ENCODE measurements at places on chromosomes 13 and 19. TPM values are rescaled to one million over a fixed set of nuclear protein-coding genes. Genes with fewer than 3 reads are reported as not detected.
A peak's percentile ranks its signal among the peaks of the same experiment; 100 is the strongest.

GRCh38 chr19:43313711-43314495 lies 39.6 kb upstream of the CD177 start:
- no peak for DNase-seq

DNA sequence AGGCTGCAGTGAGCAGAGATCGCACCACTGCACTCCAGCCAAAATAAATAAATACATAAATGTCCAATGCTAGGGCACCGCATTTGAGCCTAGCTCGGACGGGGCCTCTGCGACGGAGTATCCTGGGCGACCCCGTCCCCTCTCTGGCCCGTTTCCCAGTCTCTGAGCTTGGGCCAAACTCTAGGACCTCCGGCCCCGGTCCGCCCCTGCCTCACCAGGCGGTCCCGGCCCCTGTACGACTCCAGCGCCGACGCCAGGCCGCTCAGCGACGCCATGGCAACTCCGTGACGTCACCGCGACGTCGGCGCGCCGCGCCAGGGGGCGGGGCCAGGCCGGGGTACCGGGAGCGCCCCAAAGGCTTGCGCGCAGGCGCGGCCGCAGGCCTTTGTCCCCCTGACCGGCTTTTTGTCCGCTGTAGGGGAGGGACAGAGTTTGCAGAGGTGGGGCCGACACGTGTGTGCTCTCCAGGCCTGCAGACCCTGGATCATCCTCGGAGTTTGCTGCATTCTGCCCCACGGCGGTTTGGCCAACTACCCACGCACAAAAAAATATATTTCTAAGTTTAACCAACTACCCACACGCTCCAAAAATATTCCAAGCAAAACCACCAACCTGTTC lies at the start of gene PEX11G:
PEX11G (minus strand) TSS at position 300 of the 618 bp plus-strand sequence; CDS start at position 275, 25 bp downstream.
- DNase-seq = peak; percentile 79

The C1QTNF9B gene
- 0.20 TPM for total RNA-seq

GRCh38 chr13:107461751-107462150 lies 753.6 kb downstream of the LIG4 start:
- DNase-seq = no peak

- DNase-seq = no peak
Measured at GRCh38 chr13:99227909-99228688, 27.4 kb downstream of the UBAC2 start.

The ZNF83 gene
- 78.2 TPM for total RNA-seq

DNA sequence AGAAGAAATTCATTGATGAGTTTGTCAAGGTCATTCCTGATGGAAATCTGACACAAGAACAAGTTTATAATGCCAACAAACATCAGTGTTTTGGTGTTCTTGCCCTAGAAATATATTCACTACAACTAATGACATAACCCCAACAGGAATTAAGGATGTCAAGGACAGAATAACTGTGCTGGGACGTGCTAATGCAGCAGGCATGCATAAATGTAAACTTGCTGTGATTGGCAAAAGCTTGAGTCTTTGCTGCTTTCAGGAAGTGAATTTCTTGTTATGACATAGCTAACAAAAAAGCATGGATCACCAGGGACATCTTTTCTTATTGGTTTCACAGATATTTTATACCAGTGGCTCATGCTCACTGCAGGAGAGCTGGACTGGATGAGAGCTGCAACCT lies 144.6 kb downstream of the KCTD12 start:
- no peak for DNase-seq

- no peak for DNase-seq
Measured at GRCh38 chr13:33639626-33640080, 178.3 kb upstream of the RFC3 start.

DNA sequence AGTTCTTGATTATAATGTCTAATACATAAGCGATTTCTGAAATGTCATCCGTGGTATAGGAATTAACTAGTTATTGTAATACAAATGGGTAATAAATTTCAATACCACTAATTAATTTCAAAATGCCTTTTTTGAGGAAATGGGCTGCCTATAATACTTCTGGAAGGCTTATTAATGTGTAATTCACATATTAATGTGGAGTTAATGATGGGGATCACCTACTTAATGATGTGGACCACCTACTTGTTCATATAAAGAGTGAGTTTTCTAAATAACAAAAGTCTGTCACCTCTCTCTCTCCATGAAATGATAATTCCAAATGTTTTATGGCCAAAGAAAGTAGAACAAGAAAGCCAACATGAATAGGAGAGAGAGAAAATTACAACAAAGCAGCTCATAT lies 913.8 kb upstream of the GPC6 start:
- DNase-seq = no peak

- no peak for DNase-seq
Measured at GRCh38 chr13:43074824-43075510, 51.6 kb downstream of the DNAJC15 start.

GRCh38 chr19:3987619-3988371 lies 2.5 kb upstream of the EEF2 start:
- DNase-seq = peak; percentile 77

- peak; percentile 10 for DNase-seq
Measured at GRCh38 chr13:51814825-51815650, 11.1 kb upstream of the DHRS12 start.

- no peak for DNase-seq
Measured at GRCh38 chr13:26445092-26445491, 112.4 kb upstream of the WASF3 start.

The LIPE gene
- 59.7 TPM for total RNA-seq

- no peak for DNase-seq
Measured at GRCh38 chr13:63693696-63694095, 2278.0 kb upstream of the PCDH20 start.

GRCh38 chr13:24777171-24777570 lies 13.2 kb downstream of the RNF17 start:
- no peak for DNase-seq

DNA sequence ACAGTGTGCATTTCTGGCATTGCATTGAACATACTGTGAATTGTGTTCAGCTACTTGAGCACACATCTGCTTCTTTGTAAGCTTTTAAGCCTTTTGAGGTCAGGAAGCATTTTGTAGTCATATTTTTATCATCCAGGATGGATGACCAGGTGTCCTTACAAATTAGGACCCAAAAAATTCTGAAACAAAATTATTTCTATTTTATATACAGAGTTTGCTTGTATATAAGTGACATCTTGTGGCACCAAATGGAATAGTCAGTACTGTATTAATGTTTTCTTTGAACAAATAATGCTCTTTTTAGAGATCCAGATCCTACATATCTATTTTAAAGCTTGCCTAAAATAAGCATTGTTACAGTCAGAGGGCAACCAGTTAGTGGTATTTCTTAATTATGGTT lies 9.5 kb upstream of the SUPT20H start:
- no peak for DNase-seq

GRCh38 chr19:49161987-49162386 lies 4.4 kb downstream of the TRPM4 start:
- DNase-seq = no peak

The INSR gene
- 51.4 TPM for total RNA-seq

Data from skin of body (tissue), 3 donors.